Activated naive CD8-positive, alpha-beta T cell treated with anti-CD3 and anti-CD28 coated beads, Interleukin-2, amount 10 ng/mL, durations not matched to agents 7 days and 5 days (primary cell): ENCODE measurements at places on chromosomes 5 and 9. TPM values are rescaled to one million over a fixed set of nuclear protein-coding genes. Genes with fewer than 3 reads are reported as not detected.

GRCh38 chr5:81290146-81290545 is 11.2 kb upstream of the ZCCHC9 start:
- no peak for DNase-seq

Gene MARCOL
- total RNA-seq: not detected

Gene SPATA9
- not detected for total RNA-seq

GRCh38 chr5:140041492-140042392 is 1.4 kb downstream of the NRG2 start:
- peak; percentile 29 for DNase-seq
